A549 treated with Hydrocortisone at 1 μM for 4 hours (cell line): ENCODE measurements at places on chromosomes 12 and 14. TPM values are rescaled to one million over a fixed set of nuclear protein-coding genes. Genes with fewer than 3 reads are reported as not detected.

GPR65 gene
- not detected in 5 replicates for total RNA-seq

GLIPR1 gene
- total RNA-seq = 25.3 to 30.7 TPM (median 30.3 TPM) in 5 replicates

OASL gene
- total RNA-seq = 1.8 to 3.2 TPM (median 2.5 TPM) in 5 replicates

AEBP2 gene
- total RNA-seq = 19.2 to 32.5 TPM (median 21.0 TPM) in 5 replicates

OTX2 gene
- not detected in 5 replicates for total RNA-seq

PRB2 gene
- not detected in 5 replicates for total RNA-seq

LHX5 gene
- total RNA-seq = 0.02 TPM in 1 of 5 replicates, not detected in the others

C12orf56 gene
- 0.03 to 0.05 TPM in 2 of 5 replicates, not detected in the others for total RNA-seq

KRT83 gene
- 2.1 to 7.9 TPM (median 6.3 TPM) in 5 replicates for total RNA-seq

TOMM20L gene
- 0.20 TPM in 1 of 5 replicates, not detected in the others for total RNA-seq

DTX1 gene
- 0.41 to 0.50 TPM (median 0.45 TPM) in 5 replicates for total RNA-seq
